Left lobe of liver (tissue), 2 donors: ENCODE measurements at places on chromosomes 6 and 20.

DNA sequence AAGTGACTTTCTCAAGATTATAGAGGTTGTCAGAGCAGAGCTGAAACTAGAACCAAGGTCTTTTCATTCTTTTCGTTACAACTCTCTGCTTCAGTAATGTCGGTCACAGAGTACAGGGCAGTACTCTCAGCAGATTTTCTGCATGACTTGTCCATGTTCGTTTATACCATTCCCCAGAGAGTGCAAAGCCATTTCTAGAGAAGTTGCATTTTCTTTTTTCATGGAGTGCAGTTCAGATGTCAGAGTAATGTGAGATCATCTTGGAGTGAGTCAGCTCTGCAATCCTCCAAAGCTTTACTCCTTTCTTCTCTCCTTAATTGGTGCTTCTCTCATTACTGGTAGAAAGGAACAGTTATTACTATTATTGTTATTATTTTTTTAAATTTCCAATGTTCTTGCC is 115.6 kb upstream of the B3GAT2 start:
- no peak for DNase-seq

DNA sequence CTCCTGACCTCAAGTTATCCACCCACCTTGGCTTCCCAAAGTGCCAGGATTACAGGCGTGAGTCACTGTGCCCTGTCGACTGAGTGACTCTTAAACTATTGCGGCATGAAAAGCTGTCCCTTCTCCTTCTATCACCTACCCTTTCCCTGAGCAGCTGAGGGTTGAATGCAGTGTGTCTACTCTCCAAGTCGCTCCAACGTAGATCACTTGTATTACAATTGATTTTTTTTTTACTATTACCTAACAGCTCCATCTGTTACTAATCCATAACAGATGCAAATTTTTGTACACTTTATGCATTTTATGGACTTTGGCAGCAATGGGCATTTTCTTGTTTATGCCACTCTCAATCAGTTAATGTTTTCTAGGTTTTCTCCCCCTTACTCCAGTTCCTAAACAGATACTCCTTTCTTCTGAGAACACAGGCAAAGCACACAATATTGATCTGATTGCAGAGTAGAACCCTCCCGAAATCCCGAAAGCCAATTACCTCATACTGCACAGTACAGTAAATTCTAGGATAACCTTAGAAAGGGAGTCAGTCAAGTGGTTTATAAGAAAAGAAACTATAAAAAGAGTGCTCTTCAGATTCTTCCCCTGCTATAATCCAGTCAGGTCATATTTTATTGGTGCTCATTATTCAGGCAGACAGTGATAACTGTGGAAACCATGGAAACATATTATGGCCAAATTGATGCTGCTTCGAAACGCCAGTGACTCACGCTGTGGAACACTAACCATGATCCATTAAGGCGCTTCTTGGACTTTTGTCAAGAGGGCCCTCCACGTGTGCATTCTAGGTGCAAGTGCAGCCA is 273.0 kb downstream of the ADGB start:
- no peak for DNase-seq

DNA sequence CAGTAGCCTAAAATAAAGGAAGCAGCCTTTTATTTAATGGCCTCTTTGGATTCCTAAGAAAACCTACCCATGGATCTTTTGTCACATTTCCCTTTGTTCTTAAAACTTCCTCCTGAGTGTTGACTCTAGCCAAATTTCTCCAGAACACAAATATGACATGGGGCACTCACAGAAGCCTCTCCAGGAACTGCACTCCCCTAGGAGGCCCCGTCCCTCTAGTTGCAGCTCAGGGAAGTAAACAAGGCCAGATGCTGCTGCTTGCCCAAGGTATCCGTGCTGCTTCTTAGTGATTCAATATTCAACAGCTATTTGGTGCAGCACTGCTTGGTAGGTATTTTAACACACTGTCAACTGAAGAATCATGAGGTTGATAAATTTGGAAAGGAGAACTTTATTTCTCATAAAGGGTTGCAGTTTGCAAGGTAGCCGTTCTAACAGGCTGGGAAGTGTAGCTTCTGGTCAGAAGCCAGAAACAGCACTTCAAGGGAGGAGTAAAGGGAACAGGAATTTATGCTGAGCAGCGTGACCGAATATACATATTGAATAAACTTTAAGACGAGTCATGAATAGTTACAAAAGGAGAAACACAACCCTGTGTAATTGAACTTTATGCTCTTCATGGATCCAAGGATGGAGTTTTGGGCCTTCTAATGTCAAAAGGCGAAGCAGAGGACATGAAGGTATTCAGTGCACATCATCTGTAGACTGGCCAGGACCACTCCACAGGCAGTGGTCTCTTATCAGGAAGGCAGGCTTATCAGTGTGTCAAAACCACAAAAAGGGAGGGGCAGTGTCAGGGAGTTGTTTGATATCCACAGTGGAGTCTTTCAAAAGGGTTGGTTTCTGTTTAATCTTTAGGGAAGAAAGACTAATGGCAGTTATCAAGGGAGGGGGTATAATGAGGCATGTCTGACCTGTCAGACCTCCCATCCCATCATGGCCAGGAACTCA is 63.3 kb downstream of the CD24 start:
- DNase-seq = no peak

DNA sequence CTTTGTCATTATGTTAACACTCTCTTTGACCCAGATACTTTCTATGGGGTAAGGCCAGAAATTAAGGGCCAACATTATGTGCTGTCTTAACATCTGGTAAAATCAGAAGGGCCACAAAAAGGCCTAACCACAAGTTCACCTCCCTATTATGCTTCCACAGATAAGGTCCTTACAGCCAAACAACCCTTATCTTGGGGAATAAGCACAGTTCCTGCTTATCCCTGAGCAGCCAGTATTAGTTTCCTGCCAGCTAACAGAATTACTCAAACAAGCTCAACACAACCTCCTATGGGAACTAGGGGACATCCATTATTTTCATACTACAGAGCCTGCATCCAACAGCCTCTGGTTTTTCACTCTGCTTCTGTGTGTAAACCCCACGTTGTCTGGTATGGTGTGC is 724.8 kb downstream of the HACE1 start:
- no peak for DNase-seq

- no peak for DNase-seq
Measured at GRCh38 chr6:35425284-35425683, 26.9 kb upstream of the FANCE start.

GRCh38 chr6:143177706-143178105 is 117.0 kb downstream of the AIG1 start:
- DNase-seq = no peak
